Activated T-helper 2 cell treated with anti-CD3 and anti-CD28 coated beads, Interferon-gamma antibody, Interleukin-2, Interleukin-4, amounts not matched to agents 10 μg/mL and 5 μg/mL and 100 μg/mL, durations not matched to agents 14 hours and 24 hours and 36 hours (primary cell): ENCODE measurements at places on chromosomes 13 and 19.

- DNase-seq, result no peak
These were observed 63.5 kb upstream of the SPATA13 start for GRCh38 chr13:24097064-24097463.

- no peak for DNase-seq
These were observed 16.1 kb downstream of the NKPD1 start for GRCh38 chr19:45144431-45145269.

- no peak for DNase-seq
These were observed 33.0 kb downstream of the KPNA3 start for GRCh38 chr13:49759503-49759902.

DNA sequence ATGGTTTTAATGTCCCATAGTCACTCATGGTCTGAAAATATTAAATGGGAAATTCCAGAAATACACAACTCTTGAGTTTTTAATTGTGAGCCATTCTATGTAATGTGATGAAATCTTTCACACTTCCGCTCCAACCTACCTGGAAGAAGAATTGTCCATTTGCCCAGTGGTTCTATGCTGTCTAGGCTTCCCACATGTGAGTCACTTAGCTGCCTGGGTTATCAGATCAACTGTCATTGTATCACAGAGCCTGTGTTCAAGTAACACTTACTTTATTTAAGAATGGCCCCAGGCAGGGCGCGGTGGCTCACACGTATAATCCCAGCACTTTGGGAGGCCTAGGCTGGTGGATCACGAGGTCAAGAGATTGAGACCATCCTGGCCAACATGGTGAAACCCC is 1450.5 kb downstream of the EFNB2 start:
- no peak for DNase-seq

DNA sequence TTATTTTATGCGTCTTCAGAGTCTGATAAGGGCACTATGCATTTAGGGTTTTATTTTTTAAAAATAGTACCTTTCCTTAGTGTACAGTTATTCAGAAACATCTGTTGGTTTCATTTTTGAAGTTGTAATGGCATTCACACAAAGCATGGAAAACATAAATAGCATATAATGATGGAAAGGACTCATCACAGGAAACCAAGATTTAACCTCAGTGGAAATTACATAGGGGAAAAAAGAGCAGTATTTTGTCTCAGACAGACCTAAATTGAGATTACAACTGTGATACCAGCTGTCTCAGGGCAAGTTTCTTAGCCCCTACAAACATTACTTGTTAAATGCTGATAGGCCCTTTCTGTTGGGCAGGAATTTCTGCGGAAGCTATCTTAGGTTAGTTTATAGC is 57.2 kb downstream of the NHLRC3 start:
- no peak for DNase-seq

- no peak for DNase-seq
These were observed 455.4 kb downstream of the KLF5 start for GRCh38 chr13:73514208-73514607.

- DNase-seq, result no peak
These were observed 46.9 kb downstream of the FNDC3A start for GRCh38 chr13:49022472-49023144.
